ENCODE measurements at places on chromosomes 1 and 21.

GRCh38 chr21:25809013-25809412, 74.2 kb downstream of the GABPA start:
- no peak for DNase-seq

- DNase-seq = no peak
These were observed 15.9 kb downstream of the ST7L start for GRCh38 chr1:112603012-112603411.

DNA sequence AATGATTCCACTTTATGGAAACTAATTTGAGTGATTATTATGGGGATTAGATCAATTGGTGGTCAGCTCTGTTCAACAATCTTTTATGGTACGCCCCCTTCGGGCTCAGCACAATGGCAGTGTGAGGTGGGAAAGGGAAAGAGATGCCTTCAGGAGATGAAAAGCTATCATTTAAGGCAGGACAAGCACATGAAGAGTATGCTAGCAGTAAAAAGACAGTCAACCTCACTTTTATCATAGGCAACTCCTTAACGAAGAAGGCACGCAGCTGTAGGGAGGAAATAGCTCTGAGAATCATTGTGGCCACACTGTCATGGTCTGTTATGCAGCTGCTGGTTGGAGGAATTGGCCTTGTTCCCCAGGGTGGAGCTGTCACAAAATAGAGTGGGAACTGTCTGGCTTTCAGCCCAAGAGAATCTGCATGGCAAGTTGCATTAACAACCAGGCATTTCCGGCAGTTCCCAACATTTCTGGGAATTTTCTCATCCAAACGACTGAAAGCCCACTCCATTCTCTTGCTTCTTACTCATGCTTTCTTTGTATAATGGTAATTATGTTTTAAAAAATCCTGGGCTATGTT, 54.4 kb upstream of the BCL10 start:
- DNase-seq = no peak

GRCh38 chr21:35943752-35944151, 116.6 kb downstream of the SETD4 start:
- no peak for DNase-seq

GRCh38 chr1:33344896-33345560, 24.1 kb upstream of the A3GALT2 start:
- DNase-seq = no peak

DNA sequence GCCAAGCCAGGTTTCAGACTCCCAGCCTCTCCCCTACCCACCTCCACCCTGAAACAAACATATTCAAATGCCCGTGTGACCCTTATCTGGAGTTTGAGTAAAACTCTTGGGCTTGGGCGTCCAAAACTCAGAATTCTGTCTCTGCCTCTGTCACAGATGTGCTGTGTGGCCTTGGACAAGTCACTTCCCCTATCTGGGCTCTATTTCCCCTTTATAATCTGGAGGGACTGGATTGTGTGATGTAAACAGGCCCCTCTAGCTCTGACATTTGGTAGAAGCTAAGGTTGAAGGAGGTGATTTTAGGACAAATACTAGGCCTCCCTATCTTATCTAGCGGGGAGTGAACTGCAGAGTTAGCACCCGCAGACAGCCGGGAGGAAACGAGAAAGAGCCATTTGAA, 67.5 kb downstream of the IGSF21 start:
- DNase-seq = no peak

GRCh38 chr21:42201615-42202161, 17.3 kb upstream of the ABCG1 start:
- no peak for DNase-seq

DNA sequence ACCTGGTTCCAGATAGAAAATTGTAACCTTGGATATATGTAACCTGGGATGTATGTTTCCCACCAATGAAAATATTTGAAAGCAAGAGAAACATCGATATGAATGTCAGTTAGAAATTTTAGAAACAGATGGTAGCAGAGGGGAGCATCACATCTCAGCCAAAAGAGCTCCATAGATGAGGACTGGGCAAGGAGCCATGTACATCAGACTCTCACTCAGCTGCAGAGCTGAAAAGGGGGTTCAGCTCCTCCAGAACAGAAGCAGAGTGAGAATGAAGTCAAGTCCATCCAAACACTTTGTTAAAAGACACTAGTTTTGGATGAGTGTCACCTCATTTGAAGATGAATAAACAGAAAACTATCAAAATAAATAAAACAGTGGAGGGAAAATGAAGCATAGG, 202.4 kb downstream of the HMCN1 start:
- no peak for DNase-seq

GRCh38 chr21:44324854-44325107, 14.4 kb downstream of the CFAP410 start:
- no peak for DNase-seq

DNA sequence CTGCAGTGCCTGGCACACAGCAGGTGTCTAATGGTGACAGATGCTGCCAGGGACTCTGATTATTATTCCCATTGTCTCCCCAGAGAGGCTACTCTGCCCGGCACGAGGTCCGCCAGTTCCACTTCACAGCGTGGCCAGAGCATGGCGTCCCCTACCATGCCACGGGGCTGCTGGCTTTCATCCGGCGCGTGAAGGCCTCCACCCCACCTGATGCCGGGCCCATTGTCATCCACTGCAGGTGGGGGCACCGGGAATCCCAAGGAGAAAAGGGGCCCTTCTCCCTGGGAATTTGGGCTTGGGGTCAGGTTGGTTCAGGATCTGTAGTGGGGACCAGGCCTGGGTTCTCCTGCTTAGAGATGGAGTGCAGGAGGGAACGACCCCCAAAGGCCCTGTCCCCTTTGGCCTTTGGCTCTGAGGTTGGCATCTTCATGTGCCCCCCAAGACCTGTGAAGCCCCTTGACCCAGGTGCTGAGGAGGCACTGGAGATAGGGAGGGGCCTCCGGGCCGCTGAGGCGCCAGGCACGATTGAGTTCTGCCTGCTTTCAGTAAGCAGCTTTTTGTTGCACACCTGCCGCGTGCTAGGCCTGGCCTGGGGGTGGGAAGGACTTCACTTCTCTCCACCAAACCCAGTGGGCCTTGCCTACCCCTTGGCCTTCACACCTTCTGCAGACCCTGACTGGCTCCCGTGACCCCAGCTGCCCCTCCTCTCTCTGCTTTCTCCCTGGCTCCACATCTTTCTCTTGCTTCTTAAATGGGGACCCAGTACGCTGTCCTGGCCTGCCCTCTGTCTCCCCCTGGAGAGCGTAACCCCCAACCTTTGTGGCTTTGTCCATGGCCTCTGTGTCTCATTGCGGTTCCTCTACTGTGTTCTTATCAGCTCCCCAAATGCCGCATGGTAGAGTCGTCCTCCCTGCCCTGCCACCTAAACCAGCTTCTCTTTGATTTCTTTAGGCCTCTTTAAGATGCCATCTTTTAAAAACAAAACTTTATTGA, 76.4 kb downstream of the PTPRU start:
- no peak for DNase-seq

DNA sequence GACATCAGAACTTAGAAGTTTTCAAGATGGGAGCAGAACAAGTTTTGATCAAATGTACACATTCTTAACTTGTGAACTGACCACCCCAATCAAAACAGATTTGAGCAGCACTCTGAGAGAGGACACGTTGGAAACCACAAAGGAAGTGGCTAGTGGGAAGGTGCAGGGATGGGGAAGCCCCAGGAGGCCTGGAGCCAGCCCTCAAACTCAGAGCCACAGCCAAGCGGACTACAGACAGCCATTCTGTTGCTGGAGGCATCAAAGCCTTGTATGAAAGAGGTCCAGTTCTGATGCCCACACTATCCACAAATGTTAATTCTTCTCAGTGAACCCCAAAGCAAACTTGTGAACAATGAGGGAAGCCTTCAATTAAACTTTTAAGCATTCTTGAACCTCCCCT, 143.6 kb upstream of the RAB4A start:
- no peak for DNase-seq

DNA sequence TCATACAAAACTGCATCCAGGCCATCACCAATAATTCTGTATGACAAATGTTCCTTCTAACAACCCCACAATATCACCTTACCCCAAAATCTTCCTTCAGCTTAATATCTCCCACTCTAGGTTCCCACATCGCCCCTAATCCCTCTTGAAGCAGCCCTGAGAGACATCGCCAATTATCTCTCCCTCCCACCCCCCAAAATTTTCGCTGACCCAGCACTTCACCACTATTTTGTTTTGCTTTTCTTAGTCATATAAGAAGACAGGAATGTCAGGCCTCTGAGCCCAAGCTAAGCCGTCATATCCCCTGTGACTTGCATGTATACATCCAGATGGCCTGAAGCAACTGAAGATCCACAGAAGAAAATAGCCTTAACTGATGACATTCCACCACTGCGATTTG, 126.3 kb downstream of the ADGRL4 start:
- DNase-seq = no peak

DNA sequence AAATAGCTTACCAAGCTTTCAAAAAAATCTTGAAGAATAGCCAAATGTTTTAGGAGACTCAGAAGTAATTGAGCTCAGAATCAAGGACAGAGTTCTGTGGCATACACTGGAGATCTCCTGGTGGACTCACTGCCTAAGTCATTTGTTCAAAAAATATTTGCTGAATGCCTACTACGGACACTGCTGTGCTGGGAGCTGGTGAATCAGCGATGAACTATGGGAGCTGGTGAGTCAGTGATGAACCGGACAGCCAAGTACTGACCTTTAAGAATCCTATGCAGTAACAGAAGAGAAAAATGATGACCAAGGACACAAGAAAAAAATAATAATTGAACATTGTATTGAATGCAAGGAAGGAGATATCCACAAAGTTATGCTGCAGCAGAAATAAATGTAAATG, 717.9 kb upstream of the CXADR start:
- no peak for DNase-seq

GRCh38 chr1:228180959-228181644, 15.5 kb downstream of the IBA57 start:
- no peak for DNase-seq

- DNase-seq = no peak
These were observed 367.1 kb downstream of the PBX1 start for GRCh38 chr1:164926107-164926506.

DNA sequence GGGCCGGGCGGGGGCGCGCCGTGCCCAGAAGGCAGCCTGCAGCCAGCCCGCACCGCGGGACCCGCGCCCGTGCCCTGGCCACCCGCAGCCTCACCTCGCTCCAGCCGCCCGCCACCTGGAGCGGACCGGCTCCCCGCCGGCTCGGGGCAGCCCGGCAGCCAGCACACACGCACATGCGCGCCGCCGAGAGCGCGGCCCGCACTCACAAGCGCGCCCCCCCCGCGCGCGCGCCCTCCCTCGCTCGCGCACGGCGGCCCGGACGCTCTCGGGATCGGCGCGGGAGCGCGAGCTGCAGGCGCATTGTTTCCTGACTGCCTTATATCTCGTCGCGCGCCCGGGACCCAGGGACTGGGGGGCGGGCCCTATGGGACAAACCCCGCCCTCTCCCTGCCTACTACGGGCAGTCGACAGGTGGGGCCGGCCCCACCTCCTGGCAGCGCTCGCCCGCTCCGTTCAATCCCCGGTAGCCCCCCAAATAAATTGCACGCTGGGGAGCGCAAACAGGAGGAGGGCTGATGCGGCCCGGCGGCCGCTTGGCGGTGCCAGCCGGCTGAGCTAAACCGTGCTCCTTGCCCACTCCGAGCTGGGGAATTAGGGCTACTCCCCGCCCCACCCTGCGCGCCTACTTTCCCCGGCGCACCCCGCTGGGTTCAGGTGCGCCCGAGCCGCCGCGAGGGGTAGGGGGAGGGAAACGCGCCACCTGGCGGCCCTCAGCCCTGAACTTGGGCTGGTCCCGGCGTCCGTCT, at the start of gene MYCL:
TSS of gene MYCL (minus strand) at position 204 of the 746 bp plus-strand sequence. CDS start 483 bp downstream, outside the sequence.
- peak; percentile 24 for DNase-seq

GRCh38 chr1:23726686-23727085, 16.6 kb upstream of the ELOA start:
- no peak for DNase-seq

- no peak for DNase-seq
These were observed 15.1 kb downstream of the CYP4B1 start for GRCh38 chr1:46813858-46814396.

- no peak for DNase-seq
These were observed 8.4 kb downstream of the SLC1A7 start for GRCh38 chr1:53134042-53134485.

DNA sequence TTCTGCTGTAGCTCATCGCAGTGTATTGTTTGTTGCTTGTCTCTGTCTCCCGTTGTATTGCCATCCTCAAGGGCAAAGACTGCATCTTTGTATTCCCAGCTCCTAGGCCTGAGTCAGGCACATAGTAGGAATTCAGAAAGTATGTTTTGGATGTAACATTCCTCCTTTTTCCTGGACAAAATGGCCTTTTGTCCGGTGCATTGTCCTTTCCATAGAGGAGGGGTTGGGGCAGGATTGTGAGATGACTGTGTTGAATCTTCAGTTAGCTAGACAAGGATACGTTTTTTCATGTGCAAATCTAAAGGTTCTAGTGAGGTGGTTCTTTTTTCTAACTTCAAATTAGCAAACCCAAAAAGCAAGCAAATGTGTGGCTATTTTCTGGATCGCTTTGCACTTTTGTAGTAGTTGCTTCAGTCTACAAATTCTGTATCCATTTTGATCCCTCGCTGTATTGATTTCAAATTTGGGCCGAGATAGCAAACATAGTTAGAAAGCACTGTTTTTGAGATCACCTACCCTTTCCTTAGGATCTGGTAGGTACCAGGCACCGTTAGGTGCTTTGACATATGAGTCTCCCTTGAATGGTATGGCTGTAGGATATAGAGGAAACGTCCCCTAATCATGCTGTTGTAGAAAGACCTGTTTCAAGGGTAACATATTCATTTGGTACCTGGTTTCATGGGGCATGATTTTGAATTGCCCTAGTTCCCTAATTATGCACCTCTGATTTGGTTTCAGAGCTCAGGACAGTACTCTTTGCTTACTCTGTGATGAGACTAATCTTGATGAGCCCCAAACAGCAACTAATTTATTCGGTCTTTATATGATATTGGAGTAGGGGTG, 1.2 kb downstream of the PPP1R8 start:
- DNase-seq = no peak

GRCh38 chr1:30822006-30822405, 64.4 kb upstream of the LAPTM5 start:
- no peak for DNase-seq

- no peak for DNase-seq
These were observed 107.9 kb downstream of the WDR4 start for GRCh38 chr21:42771503-42771805.

DNA sequence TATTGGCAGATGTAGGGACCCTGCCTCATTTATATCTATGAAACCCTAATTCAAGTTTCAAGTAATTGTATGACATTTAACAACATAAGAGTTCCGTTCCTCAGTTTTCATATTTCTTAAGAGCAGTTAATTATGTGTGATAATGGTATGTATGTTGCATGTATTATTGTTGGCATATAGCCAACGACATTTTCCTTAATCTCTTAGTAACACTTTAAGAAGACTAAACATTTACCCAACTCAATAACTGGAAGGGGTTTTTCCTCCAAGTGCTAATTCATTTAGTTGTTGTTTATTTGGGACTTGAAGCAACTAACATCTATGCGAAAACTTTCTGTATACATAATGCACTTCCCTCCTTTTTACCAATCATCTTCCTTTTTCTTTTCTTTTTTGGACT, 1.5 kb upstream of the RALGPS2 start:
- DNase-seq = no peak

DNA sequence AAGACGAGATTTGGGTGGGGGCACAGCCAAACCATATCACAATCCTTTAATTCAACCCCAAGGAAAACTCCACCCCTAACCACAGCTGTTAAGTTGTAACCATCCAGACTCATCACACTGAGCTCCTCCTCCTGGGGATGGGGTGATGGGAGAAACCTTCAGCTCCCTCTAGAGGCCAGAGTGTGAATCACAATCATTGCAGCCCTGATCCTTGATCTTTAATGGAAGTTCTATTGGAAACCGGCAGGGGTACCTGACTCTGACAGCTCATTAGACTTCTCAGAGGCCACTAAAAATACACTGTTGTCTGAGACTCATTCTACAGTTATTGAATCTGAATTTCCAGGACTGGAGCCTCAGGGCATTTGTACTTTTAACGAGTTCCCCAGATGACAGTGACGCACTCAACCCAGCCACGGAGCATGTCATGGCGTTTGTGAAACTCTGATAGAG, 127.2 kb downstream of the IGSF21 start:
- DNase-seq = no peak
